ENCODE measurements at places on chromosomes 7 and 10. TPM values are rescaled to one million over a fixed set of nuclear protein-coding genes. Genes with fewer than 3 reads are reported as not detected.

- H3K4me3 ChIP-seq, result no peak overlapping the region
- DNase-seq, result no peak
- no peaks in the 10 kb centered on the region for H3K27me3 ChIP-seq
- no peaks in the 10 kb centered on the region for H3K4me1 ChIP-seq
- H3K36me3 ChIP-seq, result no peaks in the 10 kb centered on the region
These were observed 52.0 kb downstream of the SPAM1 start for GRCh38 chr7:123977081-123977480.

DNA sequence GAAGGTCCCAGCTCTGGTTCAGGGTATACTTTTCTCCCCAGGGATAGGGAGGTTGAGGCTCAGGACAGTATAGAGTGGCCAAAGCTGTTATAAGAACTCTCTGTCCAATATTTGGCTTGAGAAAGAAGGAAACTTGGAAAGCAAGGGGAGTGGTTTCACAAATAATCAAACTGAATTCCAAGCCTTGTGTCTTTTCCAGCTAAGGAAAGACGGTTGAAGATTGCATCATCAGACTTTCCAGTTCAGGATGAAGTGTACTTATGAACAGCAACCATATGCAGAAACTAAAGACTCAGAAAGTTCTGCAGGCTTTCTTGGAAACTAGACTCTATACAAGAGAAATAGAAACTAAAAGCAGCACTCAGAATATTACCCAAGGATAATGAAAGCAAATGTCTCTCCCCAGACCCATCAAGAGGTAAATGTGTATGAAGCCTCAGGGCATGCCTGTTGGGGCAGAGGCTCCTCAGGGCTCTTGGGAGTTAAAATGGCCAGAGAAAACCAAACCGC, 46.4 kb downstream of the RAMP3 start:
- H3K4me1 ChIP-seq, result no peaks in the 10 kb centered on the region
- DNase-seq, result peak; percentile 95
- H3K36me3 ChIP-seq, result no peaks in the 10 kb centered on the region
- peaks cover 6% of the 10 kb centered on the region for H3K27me3 ChIP-seq
- peak overlapping the region; percentile 9 for H3K4me3 ChIP-seq

DNA sequence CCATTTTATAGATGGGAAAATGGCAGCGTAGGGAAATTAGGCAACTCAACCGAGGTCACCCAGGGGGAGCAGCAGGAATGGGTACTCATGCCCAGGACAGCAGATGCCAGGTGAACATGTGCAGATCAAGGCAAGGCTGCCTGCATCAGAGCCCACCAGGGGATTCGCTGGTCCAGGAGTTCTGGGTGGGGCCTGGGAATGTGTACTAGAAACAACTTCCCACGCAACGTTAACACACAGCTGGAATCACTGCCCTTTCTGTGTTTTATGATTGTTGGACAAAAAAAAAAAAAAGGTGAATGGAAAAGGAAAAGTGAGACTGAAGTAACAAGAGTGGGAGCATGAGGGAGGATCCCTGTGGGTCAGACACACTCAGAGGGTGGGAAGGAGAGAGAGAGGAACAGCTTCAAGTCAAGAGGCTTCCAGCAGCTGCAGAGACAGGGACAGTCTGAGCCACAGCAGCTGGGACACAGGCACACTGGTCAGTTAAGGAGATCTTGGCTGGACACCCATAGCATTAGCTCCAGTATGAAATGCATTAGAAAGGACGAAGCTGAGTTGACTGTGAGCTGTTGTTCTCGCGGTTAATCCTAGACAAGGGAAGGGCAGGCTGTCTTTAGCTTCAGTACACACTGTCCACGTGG, 187.9 kb upstream of the INHBA start:
- DNase-seq, result peak; percentile 89
- H3K27ac ChIP-seq, result peak overlapping the region; percentile 45
- H3K4me3 ChIP-seq, result no peak overlapping the region
- H3K36me3 ChIP-seq, result no peaks in the 10 kb centered on the region
- H3K4me1 ChIP-seq, result peaks cover 38% of the 10 kb centered on the region
- no peaks in the 10 kb centered on the region for H3K27me3 ChIP-seq

DNA sequence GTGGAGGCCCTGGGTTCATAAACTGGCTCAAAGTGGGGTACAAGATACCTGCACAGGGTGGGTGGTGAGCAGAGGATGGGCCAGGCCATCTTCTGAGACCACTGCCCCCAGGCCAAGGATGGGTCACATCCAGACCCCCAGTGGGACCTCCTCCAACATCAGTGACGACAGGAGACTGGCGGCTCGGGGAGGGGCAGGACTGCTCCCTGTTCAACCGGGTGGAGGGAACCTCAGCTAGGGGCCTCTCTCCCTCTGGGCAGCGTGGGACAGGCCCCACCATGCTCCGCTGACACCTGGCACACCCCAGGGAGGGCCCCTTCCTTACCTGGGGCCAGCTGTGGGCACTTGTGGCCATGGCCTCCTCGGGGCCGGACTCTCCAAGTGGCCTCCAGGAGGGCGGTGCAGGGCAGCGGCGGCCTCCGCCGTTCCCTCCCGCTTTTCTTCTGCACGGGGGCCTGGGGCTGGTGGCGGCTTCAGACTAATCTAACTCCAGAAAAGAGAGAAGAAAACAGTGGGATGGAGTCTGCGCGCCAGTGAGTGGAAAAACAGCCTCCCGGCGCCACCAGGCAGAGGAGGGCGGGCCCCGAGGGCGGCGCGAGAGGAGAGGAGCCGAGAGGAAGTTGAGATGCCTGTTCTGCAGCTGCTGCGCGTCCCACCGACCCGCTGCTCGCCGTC, at the start of gene CALHM2:
CALHM2 (minus strand) TSS at position 540 of the 675 bp plus-strand sequence. CDS start 2,429 bp downstream, outside the sequence.
- H3K4me1 ChIP-seq, result peaks cover 38% of the 10 kb centered on the region
- H3K27me3 ChIP-seq, result no peaks in the 10 kb centered on the region
- peak within 1 kb of the TSS; percentile 69 for H3K4me3 ChIP-seq
- H3K36me3 ChIP-seq, result peaks cover 26% of the 10 kb centered on the region

DNA sequence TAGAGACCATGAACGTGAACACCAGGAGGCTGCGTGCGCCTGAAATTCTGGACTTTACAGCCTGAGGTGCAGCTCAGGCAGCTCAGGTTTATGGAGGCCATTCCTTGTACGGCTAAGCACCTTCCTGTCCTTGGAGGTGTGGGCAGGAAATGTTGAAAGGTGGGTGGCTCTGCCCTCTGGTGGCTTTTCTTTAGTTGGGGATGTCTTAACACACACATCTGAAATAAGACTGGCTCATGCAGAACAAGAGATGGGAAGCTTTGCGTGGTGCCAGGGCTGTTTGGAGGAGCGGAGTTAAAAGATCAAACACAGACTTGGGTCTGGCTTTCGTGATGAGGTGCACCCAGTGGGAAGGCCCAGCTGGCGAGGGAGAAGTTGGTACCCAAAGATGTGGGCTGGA, 64.1 kb downstream of the DOCK1 start:
- DNase-seq, result no peak
- H3K4me1 ChIP-seq, result no peaks in the 10 kb centered on the region
- no peak overlapping the region for H3K4me3 ChIP-seq
- H3K36me3 ChIP-seq, result peaks cover under 1% of the 10 kb centered on the region
- H3K27me3 ChIP-seq, result no peaks in the 10 kb centered on the region

DNA sequence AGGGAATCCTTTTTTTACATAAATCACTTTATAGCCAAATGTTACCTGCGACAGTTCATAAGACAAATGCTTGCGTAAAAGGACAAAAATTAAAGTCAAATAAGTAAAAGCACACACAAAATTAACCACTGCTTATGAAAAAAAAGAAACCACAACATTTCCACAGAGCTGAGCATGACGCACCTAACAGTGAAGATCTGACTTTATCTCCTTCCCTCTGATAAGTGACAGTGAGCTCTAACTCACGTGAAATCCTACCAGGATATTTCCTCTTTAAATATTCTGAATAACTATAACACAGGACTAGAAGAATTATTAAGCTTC, 225.5 kb downstream of the SFMBT2 start:
- H3K4me3 ChIP-seq, result no peak overlapping the region
- DNase-seq, result no peak
- peaks cover 8% of the 10 kb centered on the region for H3K4me1 ChIP-seq
- no peak overlapping the region for H3K27ac ChIP-seq

GRCh38 chr7:138396251-138397070, 63.6 kb upstream of the TRIM24 start:
- H3K4me1 ChIP-seq, result no peaks in the 10 kb centered on the region
- H3K27ac ChIP-seq, result no peak overlapping the region
- H3K27me3 ChIP-seq, result no peaks in the 10 kb centered on the region
- no peaks in the 10 kb centered on the region for H3K36me3 ChIP-seq

DNA sequence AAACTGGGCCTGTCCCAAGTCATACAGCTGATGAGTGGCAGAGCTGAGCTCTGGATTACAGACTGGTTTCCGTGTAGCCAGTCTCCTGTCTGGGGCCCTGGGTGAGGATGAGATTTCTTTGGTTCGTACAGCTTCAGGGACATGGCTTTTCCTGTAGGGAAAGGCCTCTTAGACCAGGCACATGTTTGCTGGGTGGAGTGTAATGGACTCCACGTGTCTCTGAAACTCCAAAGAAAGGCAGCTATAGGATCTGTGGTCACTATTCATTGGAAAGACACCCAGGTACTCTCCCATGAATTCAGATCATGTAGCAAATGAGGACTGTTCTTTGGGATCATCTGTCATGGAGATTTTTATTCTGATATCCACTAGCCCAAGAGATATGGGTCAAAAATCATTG, 2.4 kb downstream of the HABP2 start:
- H3K4me1 ChIP-seq, result peaks cover 32% of the 10 kb centered on the region
- H3K4me3 ChIP-seq, result no peak overlapping the region
- peaks cover 2% of the 10 kb centered on the region for H3K27me3 ChIP-seq

DNA sequence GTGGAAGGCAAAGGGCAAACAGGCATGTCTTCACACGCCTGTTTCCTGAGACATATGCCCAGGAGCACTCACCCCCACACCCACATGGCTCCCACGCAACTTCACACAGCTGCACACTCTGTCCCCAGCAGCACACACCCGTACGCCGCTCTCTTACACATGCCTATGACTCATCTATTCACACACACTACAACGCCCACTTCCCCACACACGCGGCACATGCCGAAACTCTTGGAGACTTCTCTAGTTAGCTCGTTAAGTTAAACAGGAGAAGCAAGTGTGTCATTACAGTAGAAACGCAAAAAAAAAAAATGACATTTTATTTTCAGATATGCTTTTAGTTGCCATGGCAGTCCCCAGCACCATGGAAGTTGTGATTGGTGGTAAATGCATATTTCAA, 6.7 kb downstream of the CALN1 start:
- H3K27me3 ChIP-seq, result no peaks in the 10 kb centered on the region
- H3K4me1 ChIP-seq, result no peaks in the 10 kb centered on the region

DNA sequence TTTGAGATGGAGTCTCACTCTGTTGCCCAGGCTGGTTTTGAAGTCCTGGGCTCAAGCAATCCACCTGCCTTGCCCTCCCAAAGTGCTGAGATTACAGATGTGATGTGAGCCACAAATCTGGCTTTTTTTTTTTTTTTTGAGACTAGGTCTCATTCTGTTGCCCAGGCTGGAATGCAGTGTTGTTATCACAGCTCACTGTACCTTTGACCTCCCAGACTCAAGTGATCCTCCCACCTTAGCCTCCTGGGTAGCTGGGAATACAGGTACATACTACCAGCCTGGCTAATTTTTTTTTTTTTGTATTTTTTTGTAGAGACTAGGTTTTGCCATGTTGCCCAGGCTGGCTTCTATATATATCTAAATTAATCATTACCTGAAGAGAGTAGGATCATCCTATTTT, 62.4 kb downstream of the HIF1AN start:
- H3K27me3 ChIP-seq, result peaks cover 16% of the 10 kb centered on the region
- DNase-seq, result no peak
- H3K4me1 ChIP-seq, result no peaks in the 10 kb centered on the region
- H3K27ac ChIP-seq, result no peak overlapping the region
- H3K4me3 ChIP-seq, result no peak overlapping the region
- no peaks in the 10 kb centered on the region for H3K36me3 ChIP-seq

- H3K4me1 ChIP-seq, result peaks cover 10% of the 10 kb centered on the region
- H3K4me3 ChIP-seq, result no peak overlapping the region
- H3K27me3 ChIP-seq, result no peaks in the 10 kb centered on the region
- H3K36me3 ChIP-seq, result no peaks in the 10 kb centered on the region
- H3K27ac ChIP-seq, result no peak overlapping the region
- no peak for DNase-seq
These were observed 435.6 kb upstream of the NFE2L3 start for GRCh38 chr7:25716421-25716820.

GRCh38 chr10:119025776-119026175, 3.7 kb upstream of the NANOS1 start:
- no peaks in the 10 kb centered on the region for H3K36me3 ChIP-seq
- H3K4me3 ChIP-seq, result no peak overlapping the region
- H3K27ac ChIP-seq, result peak overlapping the region; percentile 66
- H3K4me1 ChIP-seq, result peaks cover 29% of the 10 kb centered on the region

GRCh38 chr10:132602614-132603013, 65.0 kb downstream of the INPP5A start:
- no peak overlapping the region for H3K27ac ChIP-seq
- no peak for DNase-seq
- H3K27me3 ChIP-seq, result no peaks in the 10 kb centered on the region
- H3K4me1 ChIP-seq, result peaks cover 23% of the 10 kb centered on the region
- H3K4me3 ChIP-seq, result no peak overlapping the region
- H3K36me3 ChIP-seq, result no peaks in the 10 kb centered on the region

- no peak overlapping the region for H3K4me3 ChIP-seq
- H3K36me3 ChIP-seq, result no peaks in the 10 kb centered on the region
- no peaks in the 10 kb centered on the region for H3K27me3 ChIP-seq
- H3K4me1 ChIP-seq, result no peaks in the 10 kb centered on the region
These were observed 41.6 kb upstream of the GTF2IRD1 start for GRCh38 chr7:74412056-74412455.

DNA sequence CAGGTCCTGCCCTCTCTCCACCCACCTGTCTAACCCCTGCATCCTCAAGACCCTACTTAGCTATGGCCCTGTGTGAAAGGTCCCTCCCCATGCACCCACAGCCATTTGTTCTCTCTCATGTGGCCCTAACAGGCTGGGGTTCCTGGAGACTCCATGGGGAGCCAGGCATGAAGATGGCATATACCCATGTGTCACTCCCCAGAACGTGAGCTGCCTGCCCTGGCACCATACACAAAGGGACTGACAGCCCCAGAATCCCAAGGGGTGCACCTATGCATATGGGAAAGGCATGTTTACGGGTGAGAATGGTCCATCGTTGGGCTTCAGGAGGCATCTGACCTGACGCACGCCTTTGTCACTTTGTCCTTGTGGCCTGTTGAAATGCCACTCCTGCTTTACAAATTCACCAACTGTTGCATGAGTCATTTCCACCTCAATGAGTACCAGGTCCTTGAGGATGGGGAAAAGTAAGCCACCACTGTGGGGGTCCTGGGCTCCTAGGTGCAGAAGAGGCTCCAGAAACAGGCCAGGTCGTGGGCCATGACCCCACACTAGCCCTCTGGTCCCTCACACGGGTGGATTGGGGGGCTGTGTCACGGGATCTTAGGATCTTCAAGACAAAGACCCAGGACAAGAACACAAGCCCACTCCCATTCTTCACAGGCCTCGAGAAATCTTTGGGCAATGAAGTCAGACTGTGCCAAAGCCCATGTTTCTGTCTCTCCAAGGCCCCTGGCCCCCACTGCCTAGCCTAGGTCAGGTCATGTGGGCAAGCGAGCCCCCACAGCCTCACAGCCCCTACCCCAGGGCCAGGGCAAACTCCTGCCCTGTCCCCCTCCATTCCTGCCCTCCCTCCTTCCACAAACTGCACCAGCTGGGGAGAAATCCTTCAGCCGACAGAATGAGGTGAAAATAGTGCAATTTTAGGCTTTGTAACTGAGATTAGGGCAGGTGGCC, 8.6 kb downstream of the GPRIN2 start:
- peaks cover 14% of the 10 kb centered on the region for H3K4me1 ChIP-seq
- no peak for DNase-seq
- H3K4me3 ChIP-seq, result no peak overlapping the region
- no peaks in the 10 kb centered on the region for H3K36me3 ChIP-seq
- H3K27me3 ChIP-seq, result peaks cover 8% of the 10 kb centered on the region
- H3K27ac ChIP-seq, result no peak overlapping the region

SFTPA1 gene
- total RNA-seq, result not detected

MMD2 gene
- not detected for total RNA-seq

OR2A7 gene
- 0.44 TPM for total RNA-seq

MRC1 gene
- total RNA-seq, result 13.4 TPM

FAM25G gene
- not detected for total RNA-seq

ITGA8 gene
- 8.4 TPM for total RNA-seq

GSAP gene
- 4.3 TPM for total RNA-seq

MRPS24 gene
- 101 TPM for total RNA-seq

All from muscle of leg (tissue), 16 donors.